Memory B cell (primary cell): ENCODE measurements at places on chromosomes 3 and 15.

- no peak for DNase-seq
These were observed 41.4 kb downstream of the VGLL4 start for GRCh38 chr3:11602239-11602840.

GRCh38 chr3:98893740-98894139 lies 7.8 kb downstream of the DCBLD2 start:
- no peak for DNase-seq

DNA sequence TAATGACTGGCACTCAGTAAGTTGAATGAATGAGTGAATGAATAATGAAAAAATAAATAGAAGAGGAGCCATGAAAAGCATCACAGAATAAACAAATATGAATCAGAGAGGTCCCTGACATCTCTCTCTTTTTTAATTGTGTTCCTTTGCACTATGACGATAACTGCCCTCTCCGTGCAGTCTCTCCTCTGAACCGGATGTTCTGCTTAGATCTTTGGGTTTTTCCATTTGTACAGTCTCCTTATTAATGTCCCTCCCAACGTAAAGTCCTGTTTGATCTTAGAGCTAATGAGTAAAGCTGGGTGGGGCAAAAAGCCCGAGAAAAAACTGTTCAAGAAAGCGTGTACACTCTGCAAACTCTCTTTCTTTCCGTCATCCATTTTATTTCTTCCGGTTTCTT lies 28.3 kb upstream of the BHLHE40 start:
- no peak for DNase-seq

GRCh38 chr3:47476644-47477199 lies 981 bp upstream of the SCAP start:
- DNase-seq: no peak
